Tibial nerve (tissue), 4 donors: ENCODE measurements at places on chromosomes 2 and 18. TPM values are rescaled to one million over a fixed set of nuclear protein-coding genes. Genes with fewer than 3 reads are reported as not detected.

DNA sequence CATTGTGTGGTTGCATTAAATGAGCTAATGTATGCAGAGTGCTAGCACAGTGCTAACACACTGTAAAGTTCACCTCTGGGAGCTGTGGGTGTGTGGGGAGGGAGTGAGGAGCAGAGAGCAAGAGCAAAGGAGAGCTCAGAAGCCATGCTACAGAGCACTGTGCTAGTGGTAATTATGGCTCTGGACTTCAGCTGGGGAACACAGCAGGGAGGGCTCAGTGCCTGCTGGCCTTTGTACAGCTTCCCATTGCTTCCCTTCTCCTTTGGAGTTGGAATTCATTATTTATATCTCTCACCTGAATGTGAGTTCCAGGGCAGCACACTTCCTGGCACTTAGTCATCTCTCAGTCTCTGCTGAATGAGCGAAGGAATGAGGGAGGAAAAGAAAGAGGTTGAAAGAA is 2.5 kb upstream of the PLA2R1 start:
- no peak for DNase-seq
- H3K27ac ChIP-seq, result no peak overlapping the region
- H3K36me3 ChIP-seq, result no peaks in the 10 kb centered on the region
- no peak overlapping the region for H3K4me3 ChIP-seq
- H3K4me1 ChIP-seq, result peaks cover 6% of the 10 kb centered on the region

Gene FABP1
- not detected for total RNA-seq

Gene LRRTM1
- total RNA-seq, result 0.59 TPM

Gene CFC1
- not detected for total RNA-seq

- H3K27me3 ChIP-seq, result no peaks in the 10 kb centered on the region
- peaks cover 8% of the 10 kb centered on the region for H3K36me3 ChIP-seq
- no peak for DNase-seq
Observed at GRCh38 chr2:231387904-231388724, 7.4 kb upstream of the B3GNT7 start.

Gene CABLES1
- total RNA-seq, result 23.9 TPM

Gene GLI2
- total RNA-seq, result 14.9 TPM

Gene ABCG8
- not detected for total RNA-seq
